ENCODE measurements at places on chromosomes 2 and 18.
A peak's percentile ranks its signal among the peaks of the same experiment; 100 is the strongest.

- no peak for DNase-seq
Measured at GRCh38 chr18:38944446-38945024, 1378.9 kb upstream of the CELF4 start.

- DNase-seq: no peak
Measured at GRCh38 chr2:229802785-229803184, 88.4 kb upstream of the DNER start.

- no peak for DNase-seq
Measured at GRCh38 chr2:22694300-22694699, 690.7 kb upstream of the KLHL29 start.

- DNase-seq: peak; percentile 20
Measured at GRCh38 chr2:241859017-241859435, 332 bp upstream of the PDCD1 start.

GRCh38 chr2:169114056-169114455 lies 44.7 kb downstream of the DHRS9 start:
- no peak for DNase-seq
